ENCODE measurements at places on chromosomes 7 and 10. TPM values are rescaled to one million over a fixed set of nuclear protein-coding genes. Genes with fewer than 3 reads are reported as not detected.
A peak's percentile ranks its signal among the peaks of the same experiment; 100 is the strongest.

PLXDC2 gene
- 11.4 TPM for total RNA-seq

DNA sequence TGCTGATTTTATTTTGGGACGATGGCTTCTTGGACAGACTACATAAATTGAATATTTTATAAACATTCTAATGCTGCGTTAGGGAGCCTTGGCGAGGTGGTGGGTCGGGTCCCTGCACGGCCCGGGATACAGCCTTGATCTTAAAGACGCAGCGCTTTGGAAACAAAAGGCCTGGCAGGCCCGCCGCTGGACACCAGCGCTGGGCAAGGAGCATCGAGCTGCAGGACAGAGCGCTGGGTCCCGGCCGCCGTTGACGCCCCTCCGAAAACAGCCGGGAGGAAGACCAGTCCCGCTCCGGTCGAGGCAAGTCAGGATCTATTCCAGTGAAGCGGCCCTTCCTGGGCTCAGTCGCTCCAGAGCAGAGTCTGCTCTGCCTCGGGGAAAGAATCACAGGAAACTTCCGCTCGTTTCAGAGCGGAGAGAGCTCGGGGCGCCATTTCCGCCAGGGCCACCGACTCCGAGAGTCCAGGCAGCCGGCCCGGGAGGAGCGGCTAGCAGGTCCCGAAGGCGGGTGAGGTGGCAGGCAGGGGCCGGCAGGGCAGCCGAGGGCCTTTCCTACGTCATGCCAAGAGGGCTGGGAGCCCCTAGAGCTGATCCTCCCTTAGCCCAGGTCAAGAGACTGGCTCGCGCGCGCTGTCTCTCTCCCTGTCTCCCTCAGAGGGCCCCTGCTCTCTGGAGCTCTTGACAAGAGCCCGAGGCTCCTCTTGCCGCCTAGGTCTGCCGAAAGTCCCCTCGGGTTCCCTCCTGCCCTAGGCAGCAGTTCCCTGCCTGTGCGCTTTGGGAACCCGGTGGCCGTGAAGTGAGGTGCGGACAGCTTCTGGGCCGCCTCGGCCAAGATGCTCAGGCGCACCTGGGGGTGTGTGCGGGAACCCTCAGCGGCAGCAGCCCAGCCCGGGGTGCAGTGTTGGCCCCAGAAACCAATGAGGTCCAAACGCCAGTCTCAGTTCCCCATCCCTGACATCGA is 1.4 kb upstream of the DRGX start:
- H3K27ac ChIP-seq = no peak overlapping the region
- H3K27me3 ChIP-seq = no peaks in the 10 kb centered on the region
- no peaks in the 10 kb centered on the region for H3K4me1 ChIP-seq

GRCh38 chr10:88901206-88901983 is 21.4 kb downstream of the STAMBPL1 start:
- no peaks in the 10 kb centered on the region for H3K36me3 ChIP-seq
- DNase-seq = no peak
- H3K27ac ChIP-seq = no peak overlapping the region
- no peaks in the 10 kb centered on the region for H3K4me1 ChIP-seq
- no peak overlapping the region for H3K4me3 ChIP-seq
- no peaks in the 10 kb centered on the region for H3K27me3 ChIP-seq

- no peak overlapping the region for H3K27ac ChIP-seq
- H3K4me1 ChIP-seq = no peaks in the 10 kb centered on the region
- H3K4me3 ChIP-seq = no peak overlapping the region
- no peak for DNase-seq
- no peaks in the 10 kb centered on the region for H3K36me3 ChIP-seq
These were observed 47.6 kb upstream of the ANKRD1 start for GRCh38 chr10:90968328-90969081.

- H3K27ac ChIP-seq = no peak overlapping the region
- no peaks in the 10 kb centered on the region for H3K36me3 ChIP-seq
- H3K4me3 ChIP-seq = no peak overlapping the region
- no peaks in the 10 kb centered on the region for H3K4me1 ChIP-seq
- H3K27me3 ChIP-seq = no peaks in the 10 kb centered on the region
- DNase-seq = no peak
These were observed 140.6 kb downstream of the KCNMA1 start for GRCh38 chr10:77496941-77497420.

DNA sequence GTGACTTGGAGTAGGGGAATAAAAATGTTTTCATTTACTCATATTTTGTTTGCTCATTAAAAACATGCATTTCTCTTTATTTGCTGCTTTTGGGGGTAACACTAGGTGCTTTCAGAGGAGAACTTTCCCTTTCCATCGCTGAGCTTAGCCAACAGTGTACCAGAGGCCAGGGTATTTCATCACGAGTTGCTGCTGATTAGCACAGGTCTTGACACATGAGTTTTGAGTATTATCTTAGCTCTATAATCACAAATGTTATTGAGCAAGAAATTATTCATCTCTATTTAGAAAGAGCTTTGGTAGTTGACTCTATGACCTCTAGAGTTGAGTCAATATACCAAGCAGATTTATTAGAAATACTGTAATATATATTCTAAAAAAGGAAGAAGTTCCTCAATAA is 375.9 kb downstream of the NXPH1 start:
- no peaks in the 10 kb centered on the region for H3K4me1 ChIP-seq
- H3K27me3 ChIP-seq = no peaks in the 10 kb centered on the region
- no peak overlapping the region for H3K4me3 ChIP-seq
- DNase-seq = no peak

DNA sequence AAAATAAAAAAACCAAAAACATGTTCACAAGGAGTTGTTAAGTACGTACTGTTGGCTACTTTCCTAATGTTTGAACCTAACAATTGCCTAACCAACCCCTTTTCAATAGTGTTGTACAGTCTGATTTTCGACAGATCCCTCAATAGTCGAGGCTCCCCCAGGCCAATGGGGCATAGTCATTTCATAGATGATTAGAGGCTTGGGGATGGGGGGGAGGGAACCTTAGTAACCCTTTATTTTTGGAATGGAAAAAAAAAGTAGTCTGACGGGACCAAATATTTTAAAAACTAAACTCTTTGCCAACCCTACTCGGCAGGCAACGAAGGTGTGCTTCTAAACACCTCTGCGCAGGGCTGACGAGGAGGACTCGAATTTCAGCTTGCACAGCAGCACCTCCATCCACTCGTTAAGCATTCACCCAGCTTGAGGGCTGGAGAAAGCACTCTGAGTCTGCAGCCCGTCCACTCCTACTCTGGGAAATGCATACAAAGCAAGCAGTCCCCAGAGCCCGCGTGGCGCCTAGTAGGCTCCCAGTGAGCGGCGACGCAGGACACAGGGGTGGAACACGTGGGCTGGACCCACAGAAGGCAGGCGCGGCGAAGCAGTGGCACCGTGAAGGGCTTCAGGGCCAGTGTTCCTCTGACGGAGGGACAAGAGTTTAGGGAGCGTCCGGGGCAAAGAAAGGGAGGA is 899 bp downstream of the PUS7 start:
- H3K4me1 ChIP-seq = no peaks in the 10 kb centered on the region
- peaks cover 18% of the 10 kb centered on the region for H3K36me3 ChIP-seq
- H3K27ac ChIP-seq = peak overlapping the region; percentile 79
- peak overlapping the region; percentile 88 for H3K4me3 ChIP-seq
- H3K27me3 ChIP-seq = no peaks in the 10 kb centered on the region

- H3K27ac ChIP-seq = no peak overlapping the region
- no peaks in the 10 kb centered on the region for H3K36me3 ChIP-seq
- H3K4me3 ChIP-seq = no peak overlapping the region
These were observed 201.2 kb upstream of the NPY start for GRCh38 chr7:24082826-24083225.

GRID2IP gene
- total RNA-seq = 0.12 TPM

PGAM2 gene
- total RNA-seq = not detected

- H3K27ac ChIP-seq = no peak overlapping the region
- H3K36me3 ChIP-seq = no peaks in the 10 kb centered on the region
- no peak overlapping the region for H3K4me3 ChIP-seq
- no peaks in the 10 kb centered on the region for H3K4me1 ChIP-seq
- 0 out of 2 replicates have a peak, but pooled peaks cover 3% of the 10 kb centered on the region for H3K27me3 ChIP-seq
These were observed 35.5 kb downstream of the LRMDA start for GRCh38 chr10:75466886-75467285.

CFTR gene
- total RNA-seq = not detected

DNA sequence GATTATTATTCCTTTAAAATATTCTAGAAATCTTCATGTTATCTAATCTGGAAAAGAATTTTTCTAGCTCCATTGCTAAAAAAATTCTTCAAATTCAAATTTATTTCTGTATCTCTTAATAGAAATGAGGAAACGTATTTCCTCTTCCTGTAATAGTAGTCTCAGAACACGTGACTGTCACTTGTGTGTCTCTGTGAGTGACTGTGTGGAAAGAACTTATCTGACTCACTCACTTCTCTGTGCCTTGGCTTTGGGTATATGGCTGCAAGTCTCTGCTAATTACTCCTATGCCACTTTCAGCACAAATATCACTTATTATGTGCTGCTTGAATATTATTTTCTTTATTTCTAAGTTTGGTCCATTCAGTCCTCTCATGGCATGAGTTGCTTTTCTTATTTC is 132.7 kb downstream of the CNTNAP2 start:
- peaks cover 11% of the 10 kb centered on the region for H3K27me3 ChIP-seq
- DNase-seq = no peak
- no peaks in the 10 kb centered on the region for H3K4me1 ChIP-seq
- no peak overlapping the region for H3K4me3 ChIP-seq
- no peaks in the 10 kb centered on the region for H3K36me3 ChIP-seq

GRCh38 chr7:20132585-20132984 is 84.6 kb downstream of the MACC1 start:
- DNase-seq = no peak
- no peak overlapping the region for H3K27ac ChIP-seq

MMRN2 gene
- total RNA-seq = 1.6 TPM

FBXL13 gene
- total RNA-seq = 0.76 TPM

GRCh38 chr10:22369434-22370072 is 24.3 kb downstream of the SPAG6 start:
- H3K4me3 ChIP-seq = no peak overlapping the region
- no peak overlapping the region for H3K27ac ChIP-seq
- no peaks in the 10 kb centered on the region for H3K27me3 ChIP-seq
- no peaks in the 10 kb centered on the region for H3K4me1 ChIP-seq

GRCh38 chr10:15780353-15781135 is 60.8 kb upstream of the ITGA8 start:
- DNase-seq = no peak
- no peak overlapping the region for H3K4me3 ChIP-seq
- H3K27ac ChIP-seq = no peak overlapping the region
- no peaks in the 10 kb centered on the region for H3K27me3 ChIP-seq
- peaks cover 22% of the 10 kb centered on the region for H3K4me1 ChIP-seq

BUD23 gene
- total RNA-seq = 91.7 TPM

SFRP5 gene
- not detected for total RNA-seq

NEUROG3 gene
- total RNA-seq = not detected

MINPP1 gene
- total RNA-seq = 18.5 TPM

- no peaks in the 10 kb centered on the region for H3K36me3 ChIP-seq
- no peaks in the 10 kb centered on the region for H3K27me3 ChIP-seq
- H3K4me1 ChIP-seq = peaks cover 17% of the 10 kb centered on the region
- DNase-seq = no peak
- no peak overlapping the region for H3K27ac ChIP-seq
These were observed 38.8 kb upstream of the CDK6 start for GRCh38 chr7:92875173-92875572.

DNA sequence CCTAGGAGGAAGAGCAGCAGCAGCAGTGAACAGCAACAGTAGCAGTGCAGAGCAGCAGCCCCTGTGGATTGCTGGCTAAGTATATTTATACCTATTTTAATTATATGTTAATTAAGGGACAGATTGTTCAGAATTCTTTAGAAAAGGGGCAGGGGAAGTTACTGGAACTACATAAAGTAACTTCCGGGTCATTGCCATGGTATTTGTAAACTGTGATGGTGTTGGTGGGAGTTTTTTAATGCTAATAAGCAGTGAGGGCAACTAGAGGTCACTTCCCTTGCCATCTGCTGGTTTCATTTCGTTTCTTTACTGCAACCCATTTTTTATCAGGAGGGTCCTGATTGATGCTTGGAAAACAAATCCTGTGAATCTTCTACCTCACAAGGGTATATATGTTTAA is 229.8 kb upstream of the PODXL start:
- no peak overlapping the region for H3K4me3 ChIP-seq
- no peaks in the 10 kb centered on the region for H3K27me3 ChIP-seq
- no peaks in the 10 kb centered on the region for H3K4me1 ChIP-seq
- H3K36me3 ChIP-seq = no peaks in the 10 kb centered on the region

RELN gene
- 59.0 TPM for total RNA-seq

TMEM236 gene
- not detected for total RNA-seq

DNA sequence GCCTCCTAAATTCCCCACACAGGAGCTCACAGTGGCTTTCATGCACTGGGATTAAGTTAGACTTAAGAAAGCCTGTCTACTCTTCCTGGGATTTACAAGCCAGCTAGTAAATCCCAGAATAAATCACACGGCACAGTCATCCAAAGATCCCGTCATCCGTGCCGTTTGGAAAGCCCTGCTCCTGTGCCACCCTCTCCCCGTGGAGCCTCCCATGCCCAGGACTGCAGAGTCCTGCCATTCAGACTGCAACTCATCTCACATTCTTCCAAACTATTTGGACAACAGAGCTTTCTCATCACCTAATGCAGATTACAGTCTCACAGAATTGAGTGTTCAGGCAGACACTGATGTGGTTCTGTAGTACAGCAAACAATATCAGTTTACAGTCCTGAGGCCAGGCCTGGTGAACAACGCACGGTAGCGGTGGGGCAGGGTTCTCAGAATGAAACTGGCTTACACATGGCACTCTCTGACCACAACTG is 166.5 kb downstream of the EGFR start:
- H3K36me3 ChIP-seq = no peaks in the 10 kb centered on the region
- no peak overlapping the region for H3K27ac ChIP-seq
- no peaks in the 10 kb centered on the region for H3K4me1 ChIP-seq
- DNase-seq = no peak
- no peak overlapping the region for H3K4me3 ChIP-seq

- no peaks in the 10 kb centered on the region for H3K4me1 ChIP-seq
- H3K4me3 ChIP-seq = no peak overlapping the region
- no peak overlapping the region for H3K27ac ChIP-seq
- H3K36me3 ChIP-seq = no peaks in the 10 kb centered on the region
- no peak for DNase-seq
- no peaks in the 10 kb centered on the region for H3K27me3 ChIP-seq
These were observed 298.7 kb upstream of the NRG3 start for GRCh38 chr10:81576336-81576735.

GRCh38 chr10:69489506-69490090 is 38.3 kb downstream of the TSPAN15 start:
- DNase-seq = peak; percentile 46
- H3K27me3 ChIP-seq = no peaks in the 10 kb centered on the region
- H3K4me1 ChIP-seq = peaks cover 21% of the 10 kb centered on the region
- no peak overlapping the region for H3K4me3 ChIP-seq
- H3K27ac ChIP-seq = no peak overlapping the region

- no peaks in the 10 kb centered on the region for H3K27me3 ChIP-seq
- H3K4me1 ChIP-seq = peaks cover 31% of the 10 kb centered on the region
- DNase-seq = peak; percentile 96
- H3K4me3 ChIP-seq = no peak overlapping the region
- H3K36me3 ChIP-seq = no peaks in the 10 kb centered on the region
- no peak overlapping the region for H3K27ac ChIP-seq
These were observed 27.2 kb upstream of the MSRB2 start for GRCh38 chr10:23067939-23068775.

DNA sequence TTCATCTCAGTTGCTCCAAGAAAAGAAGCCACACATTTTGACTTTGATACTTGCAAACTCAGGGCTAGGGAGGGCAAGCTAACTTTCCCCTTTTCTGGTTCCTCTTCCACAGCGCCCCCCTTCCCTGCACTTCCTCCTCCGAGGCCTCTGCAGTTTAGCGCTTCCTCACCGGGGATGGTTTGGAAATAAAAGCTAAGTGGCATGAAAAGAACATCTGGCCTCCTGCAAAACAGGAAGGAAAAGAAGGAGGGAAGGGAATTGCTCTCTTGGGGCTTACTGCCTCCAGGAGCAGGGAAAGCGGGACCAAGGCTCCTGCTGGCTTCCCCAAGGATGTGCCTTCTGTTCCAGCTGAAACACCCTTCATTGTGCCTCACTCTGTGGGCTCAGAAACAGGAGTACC is 42.3 kb downstream of the PRKCQ start:
- no peak for DNase-seq
- H3K27me3 ChIP-seq = peaks cover 4% of the 10 kb centered on the region
- H3K4me1 ChIP-seq = no peaks in the 10 kb centered on the region
- no peak overlapping the region for H3K4me3 ChIP-seq
- no peaks in the 10 kb centered on the region for H3K36me3 ChIP-seq
